ENCODE measurements at places on chromosomes 16 and 17.

GRCh38 chr16:24482681-24483202 is 56.6 kb upstream of the RBBP6 start:
- no peak for DNase-seq

GRCh38 chr17:65071861-65072260 is 15.3 kb upstream of the GNA13 start:
- no peak for DNase-seq

GRCh38 chr16:27238016-27238587 is 30.5 kb downstream of the NSMCE1 start:
- DNase-seq: peak; percentile 57

DNA sequence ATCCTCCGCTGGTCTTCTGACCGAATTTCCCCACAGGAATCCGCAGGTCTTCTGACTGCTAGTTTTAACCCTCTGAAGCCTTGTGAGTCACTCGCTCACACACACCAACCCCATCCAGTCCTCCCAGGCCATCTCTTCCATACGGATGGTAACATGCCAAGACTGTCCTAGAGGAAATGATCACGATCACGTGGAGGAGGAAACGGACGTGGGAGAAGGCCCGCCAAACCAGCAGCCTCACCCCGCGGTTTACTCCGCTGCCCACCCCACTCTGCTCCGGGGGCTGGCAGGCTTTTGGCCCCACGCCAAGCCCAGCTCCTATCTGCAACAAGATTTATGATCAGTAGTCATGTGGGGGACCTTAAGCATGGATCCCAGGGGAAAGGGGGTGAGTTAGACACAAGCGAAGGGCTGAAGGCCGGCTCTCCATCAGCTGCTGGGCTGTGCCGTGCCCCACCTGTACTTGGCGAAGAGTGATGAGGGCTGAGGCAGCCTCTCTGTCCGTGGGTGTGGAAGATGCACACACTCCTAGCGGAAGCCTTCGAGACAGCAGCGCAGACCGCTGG is 1.5 kb upstream of the FAAP100 start:
- peak; percentile 23 for DNase-seq

DNA sequence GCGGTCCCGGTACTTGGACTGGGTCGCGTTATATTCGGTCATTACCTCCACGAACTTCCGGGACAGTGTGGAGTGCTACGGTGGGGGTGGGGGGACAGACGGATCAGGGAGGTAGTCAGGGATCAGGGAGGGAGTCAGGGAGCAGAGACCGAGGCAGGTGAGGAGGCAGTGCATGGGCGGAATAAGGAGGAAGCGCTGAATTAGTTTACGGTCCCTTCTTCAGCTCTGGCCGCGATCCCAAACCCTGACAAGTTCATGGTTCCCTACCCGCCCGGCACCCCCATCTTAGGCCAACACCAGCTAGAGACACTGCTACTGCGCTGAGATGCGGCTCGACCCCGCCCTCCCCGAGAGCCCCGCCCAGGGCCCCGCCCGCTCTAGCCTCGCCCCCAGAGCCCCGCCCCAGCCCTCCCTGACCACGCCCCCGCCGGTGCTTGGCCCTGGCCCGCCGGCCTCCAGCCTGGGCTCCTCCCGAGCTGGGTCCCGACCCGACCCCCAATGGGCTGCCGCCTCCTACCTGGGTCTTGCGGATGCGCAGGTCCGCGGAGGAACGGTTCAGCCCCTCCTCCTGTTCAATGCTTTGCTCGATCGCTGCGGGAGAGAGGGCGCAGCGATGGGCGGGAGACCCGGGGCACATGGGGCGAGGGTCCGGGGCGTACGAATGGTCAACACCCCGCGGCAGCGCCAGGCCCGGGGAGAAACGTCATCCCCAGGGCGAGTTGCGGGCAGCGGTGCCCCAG is 12.1 kb downstream of the HSD3B7 start:
- no peak for DNase-seq

- no peak for DNase-seq
These were observed 38.6 kb downstream of the IFT140 start for GRCh38 chr16:1573301-1573700.

- no peak for DNase-seq
These were observed 424.5 kb upstream of the CDH11 start for GRCh38 chr16:65546353-65546791.

GRCh38 chr16:66917741-66918140 is 944 bp downstream of the CDH16 start:
- DNase-seq: no peak

DNA sequence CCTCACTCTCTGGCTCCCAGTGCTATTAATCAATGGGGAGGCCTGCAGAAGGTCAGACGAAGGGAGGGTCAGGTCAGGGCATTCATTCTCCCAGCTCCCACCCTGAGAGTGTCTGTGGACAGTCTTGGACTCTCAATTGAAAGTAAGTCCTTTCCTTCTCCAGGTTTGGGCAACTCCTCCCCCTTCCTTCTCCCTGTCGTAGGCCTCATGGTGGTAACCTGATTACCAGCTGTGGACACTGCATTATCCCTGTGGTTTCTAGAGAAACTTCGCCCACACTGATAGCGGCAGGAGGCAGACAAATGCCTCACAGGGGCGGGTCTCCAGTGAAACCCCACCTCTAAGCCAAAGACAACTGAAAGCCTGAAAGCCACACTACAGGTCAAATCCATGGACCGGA is 57.7 kb upstream of the SLC25A19 start:
- no peak for DNase-seq

- no peak for DNase-seq
These were observed 328.0 kb upstream of the XYLT1 start for GRCh38 chr16:17798716-17799115.

DNA sequence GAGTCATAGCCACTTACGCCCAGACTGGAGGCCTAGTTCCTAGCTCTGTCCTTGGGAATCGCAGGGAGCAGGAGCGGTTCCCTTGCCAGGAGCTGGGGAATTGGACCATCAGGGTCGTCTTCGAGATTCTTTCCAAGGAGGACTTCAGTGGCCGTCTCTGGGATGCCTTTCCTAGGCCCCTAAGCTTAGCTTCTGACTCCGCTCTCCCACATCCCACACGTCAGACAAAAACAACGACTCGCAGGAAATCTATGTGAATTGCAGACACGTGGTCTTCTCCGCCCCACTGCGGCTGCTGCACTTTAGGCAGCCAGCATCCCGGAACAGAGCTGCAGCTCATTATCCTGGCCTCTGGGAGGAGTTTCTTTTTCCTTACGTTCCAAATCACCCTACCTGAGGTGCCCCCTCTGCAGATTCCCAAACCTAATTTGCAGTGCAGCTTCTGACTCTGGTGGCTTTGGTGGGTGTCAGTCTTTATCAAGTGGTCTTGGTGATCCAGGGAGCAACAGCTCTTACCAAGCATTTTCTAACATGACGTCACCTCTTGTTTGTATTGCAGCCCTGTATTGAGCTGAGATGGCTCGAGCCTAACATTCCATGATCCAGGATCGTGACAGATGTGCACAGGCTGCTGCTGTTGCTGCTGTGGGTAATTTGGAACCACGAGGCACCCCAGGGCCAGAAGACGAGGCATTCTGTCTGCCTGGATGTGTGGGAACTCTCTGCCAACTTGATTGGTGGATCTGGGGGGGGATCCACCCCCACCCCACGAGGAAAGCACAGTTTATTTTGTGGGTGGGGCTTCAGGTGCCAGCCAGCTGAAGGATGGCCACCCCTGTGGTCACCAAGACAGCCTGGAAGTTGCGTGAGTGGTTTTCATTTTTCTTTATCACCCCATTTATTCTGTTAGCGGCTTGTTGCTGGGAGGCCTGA is 1.1 kb downstream of the KATNB1 start:
- DNase-seq: no peak

- DNase-seq: no peak
These were observed 2.0 kb downstream of the WSB1 start for GRCh38 chr17:27295945-27296344.

- DNase-seq: no peak
These were observed 430 bp downstream of the HAPSTR1 start for GRCh38 chr16:9091867-9092281.

GRCh38 chr17:4750606-4751005 is 10.9 kb upstream of the CXCL16 start:
- DNase-seq: no peak

- DNase-seq: peak; percentile 54
These were observed 26.2 kb upstream of the PIK3R5 start for GRCh38 chr17:8991514-8992285.

DNA sequence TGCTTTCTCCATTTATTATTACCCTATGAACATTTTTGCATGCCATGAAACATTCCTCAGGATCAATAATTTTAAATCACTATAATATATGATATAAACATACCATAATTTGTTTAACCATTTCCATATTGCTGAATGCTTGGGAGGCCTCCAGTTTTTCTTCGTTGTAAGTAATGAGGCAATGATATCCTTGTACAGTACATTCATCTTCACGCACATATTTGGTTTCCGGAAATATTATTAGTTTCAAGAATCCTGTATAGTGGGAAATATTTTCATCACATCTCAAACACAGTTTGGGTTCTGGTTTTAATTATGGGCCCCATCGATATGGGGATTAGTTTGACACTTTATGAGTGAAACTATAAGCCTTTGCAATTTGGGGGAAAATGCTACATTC is 135.4 kb downstream of the HS3ST3B1 start:
- no peak for DNase-seq

GRCh38 chr17:48055531-48056245 is 7.5 kb downstream of the NFE2L1 start:
- no peak for DNase-seq

- no peak for DNase-seq
These were observed 51.8 kb upstream of the MED9 start for GRCh38 chr17:17425005-17425404.

- no peak for DNase-seq
These were observed 39.2 kb downstream of the ITGAM start for GRCh38 chr16:31298958-31299357.

DNA sequence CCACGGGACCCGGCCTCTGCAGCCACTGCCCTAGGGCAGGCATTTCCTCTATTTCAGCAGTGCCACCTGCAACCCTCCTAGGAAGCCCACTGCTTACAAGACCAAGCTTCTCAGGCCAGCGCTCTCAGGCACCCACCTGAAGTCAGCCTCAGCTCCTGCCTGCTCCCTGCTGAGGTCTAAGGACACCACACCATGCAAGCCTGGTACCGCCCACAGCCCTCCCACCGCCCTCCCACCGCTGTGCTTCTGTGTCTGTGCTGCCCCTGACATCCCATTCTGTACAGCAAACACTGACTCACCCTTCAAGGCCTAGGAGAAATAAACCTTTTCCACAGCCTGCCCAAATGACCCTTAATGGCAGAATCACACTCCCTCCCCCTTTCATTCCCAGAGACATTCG is 6.3 kb downstream of the CLUH start:
- no peak for DNase-seq

DNA sequence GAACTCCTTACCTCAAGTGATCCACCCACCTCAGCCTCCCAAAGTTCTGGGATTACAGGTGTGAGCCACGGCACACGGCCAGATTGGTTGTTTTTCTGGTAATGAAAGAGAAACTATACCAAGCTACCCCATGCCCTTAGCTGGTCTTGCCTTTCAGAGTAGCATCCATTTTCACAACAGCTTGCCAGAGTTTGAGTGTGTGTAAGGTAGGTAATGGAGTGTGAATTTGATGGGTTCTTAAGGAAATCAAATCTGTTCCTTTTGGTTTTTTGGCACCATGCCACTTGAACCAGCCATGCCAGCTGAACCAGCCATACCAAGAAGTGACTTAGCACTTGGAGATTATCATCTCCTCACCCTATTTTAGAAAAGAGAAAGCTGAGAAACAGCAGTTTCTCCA is 5.1 kb downstream of the CALCOCO2 start:
- no peak for DNase-seq

DNA sequence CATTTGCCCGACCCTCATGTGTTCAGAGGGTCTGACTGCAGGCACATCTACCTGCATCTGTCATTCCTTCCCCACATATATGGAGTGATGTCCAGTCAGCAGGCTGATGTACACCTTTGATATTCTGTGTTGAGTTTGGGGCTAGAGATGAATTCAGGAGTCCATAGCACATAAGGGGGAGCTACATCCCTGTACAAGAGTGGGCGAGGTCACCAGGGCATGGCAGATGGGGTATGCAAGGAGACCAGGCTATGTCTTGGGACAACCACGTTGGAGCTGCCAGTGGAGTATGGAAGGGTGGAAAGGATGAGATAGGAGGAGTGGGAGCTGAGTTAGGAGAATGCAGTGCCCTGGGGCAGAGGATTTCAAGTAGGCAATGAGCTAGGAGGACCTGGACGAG is 15.0 kb downstream of the SMPD3 start:
- DNase-seq: no peak

- no peak for DNase-seq
These were observed 28.8 kb downstream of the GINS2 start for GRCh38 chr16:85659805-85660511.

Measured in GDM1 (cell line).